NCI-H187 treated with DMSO at 0.1 percent for 48 hours (cell line): ENCODE measurements at places on chromosomes 3 and 15.

DNA sequence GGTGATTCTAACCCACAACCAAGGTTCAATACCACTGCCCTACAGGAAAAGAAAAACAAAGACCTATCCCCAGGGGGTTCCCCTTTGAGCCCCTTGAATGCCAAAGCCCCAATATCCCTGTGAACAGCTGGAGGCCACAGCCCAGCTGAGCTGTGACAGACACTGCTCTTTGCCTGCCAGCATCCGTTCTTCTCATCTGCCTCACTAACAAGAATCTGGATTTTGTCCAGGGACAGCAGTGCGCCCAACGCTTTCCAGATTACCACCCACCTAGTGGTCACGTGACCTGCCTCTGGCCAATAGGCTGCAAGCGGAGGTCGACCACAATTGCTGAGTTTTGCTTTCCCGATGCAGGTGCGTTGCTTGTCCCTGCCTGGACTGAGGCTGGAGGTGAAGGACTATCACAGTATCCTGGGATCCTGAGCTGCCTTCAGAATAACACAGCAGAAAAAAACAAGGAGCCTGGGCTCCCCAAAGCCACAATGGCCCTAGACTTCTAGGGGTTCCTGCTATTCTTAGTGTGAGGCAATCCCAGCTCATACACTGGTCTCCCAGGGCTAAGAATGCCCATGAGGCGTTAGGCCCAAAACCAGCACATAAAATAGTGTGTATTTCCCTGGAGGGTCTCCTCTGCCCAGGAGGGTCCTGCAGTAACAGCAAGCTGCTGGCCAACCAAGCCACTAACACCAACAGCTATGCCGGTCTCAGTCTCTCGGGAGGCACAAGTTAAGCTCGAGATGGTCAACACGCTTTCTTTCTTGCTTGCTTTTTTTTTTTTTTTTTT lies 13.8 kb downstream of the BDH1 start:
- DNase-seq: no peak

GRCh38 chr3:111870620-111871019 lies 11.6 kb downstream of the PHLDB2 start:
- DNase-seq: no peak

GRCh38 chr15:39797407-39797806 lies 14.8 kb upstream of the FSIP1 start:
- DNase-seq: no peak

GRCh38 chr3:124974691-124975090 lies 40.1 kb upstream of the MUC13 start:
- DNase-seq: no peak
